IMR-90 (cell line): ENCODE measurements at places on chromosomes 3 and 15. TPM values are rescaled to one million over a fixed set of nuclear protein-coding genes. Genes with fewer than 3 reads are reported as not detected.

DNA sequence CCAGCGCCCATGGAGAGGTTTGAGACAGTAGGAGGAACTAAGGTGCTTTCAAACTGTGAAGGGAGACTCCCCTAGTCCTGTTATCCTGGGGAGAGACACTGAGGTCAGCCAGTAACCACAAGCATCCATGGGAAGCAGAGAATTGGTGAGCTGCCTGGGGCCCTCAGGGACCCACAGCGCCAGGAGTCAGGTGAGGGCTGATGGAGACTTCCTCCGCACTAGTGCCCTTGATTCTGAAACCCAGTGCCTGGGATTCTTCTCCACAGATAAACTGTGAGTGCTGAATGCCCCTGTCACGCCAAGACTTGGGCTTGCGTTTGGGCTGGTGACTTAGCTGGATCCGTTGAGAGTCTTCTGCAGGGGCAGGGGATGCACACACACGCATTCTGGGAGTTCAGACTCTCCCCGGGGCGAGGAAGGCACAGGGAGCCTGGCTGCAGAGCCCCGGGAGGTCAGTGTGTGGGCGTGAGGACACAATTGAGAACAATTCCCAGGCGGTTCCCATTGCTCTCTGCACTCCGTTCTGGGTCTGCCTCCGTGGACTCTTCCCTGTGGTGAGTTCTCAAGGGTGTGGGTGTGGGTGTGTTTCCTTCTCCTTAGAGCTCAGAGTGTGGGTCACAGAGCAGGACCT is 37.9 kb upstream of the SLCO2A1 start:
- no peak for DNase-seq

Gene C15orf40
- polyA plus RNA-seq, result 10.7 and 12.3 TPM in 2 replicates

DNA sequence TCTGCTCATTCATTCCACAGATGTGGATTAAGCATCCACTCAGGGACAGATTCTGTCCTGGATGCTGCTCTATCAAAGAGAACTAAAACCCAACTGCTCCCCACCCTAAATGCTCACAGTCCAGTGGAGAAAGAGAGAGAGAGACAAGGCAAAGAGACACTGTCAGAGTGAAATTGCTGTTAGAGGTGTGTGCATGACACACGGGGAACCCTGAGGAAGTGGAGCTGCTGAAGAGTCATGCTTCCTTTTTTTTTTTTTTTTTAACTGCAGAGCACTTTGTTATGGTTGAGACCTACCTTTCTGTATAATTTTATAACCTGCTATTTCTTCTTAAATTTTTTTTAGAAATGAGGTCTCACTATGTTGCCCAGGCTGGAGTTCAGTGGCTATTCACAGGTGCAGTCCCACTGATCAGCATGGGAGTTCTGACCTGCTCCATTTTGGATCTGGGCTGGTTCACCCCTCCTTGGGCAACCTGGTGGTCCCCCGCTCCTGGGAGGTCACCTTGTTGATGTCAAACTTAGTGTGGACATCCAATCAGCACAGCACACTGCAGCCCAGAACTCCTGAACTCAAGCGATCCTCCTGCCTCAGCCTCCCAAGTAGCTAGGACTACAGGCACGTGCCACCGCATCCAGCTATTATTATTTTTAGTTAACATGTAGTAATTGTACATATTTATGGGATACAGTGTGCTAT is 18.2 kb upstream of the PSTPIP1 start:
- no peak for DNase-seq

DNA sequence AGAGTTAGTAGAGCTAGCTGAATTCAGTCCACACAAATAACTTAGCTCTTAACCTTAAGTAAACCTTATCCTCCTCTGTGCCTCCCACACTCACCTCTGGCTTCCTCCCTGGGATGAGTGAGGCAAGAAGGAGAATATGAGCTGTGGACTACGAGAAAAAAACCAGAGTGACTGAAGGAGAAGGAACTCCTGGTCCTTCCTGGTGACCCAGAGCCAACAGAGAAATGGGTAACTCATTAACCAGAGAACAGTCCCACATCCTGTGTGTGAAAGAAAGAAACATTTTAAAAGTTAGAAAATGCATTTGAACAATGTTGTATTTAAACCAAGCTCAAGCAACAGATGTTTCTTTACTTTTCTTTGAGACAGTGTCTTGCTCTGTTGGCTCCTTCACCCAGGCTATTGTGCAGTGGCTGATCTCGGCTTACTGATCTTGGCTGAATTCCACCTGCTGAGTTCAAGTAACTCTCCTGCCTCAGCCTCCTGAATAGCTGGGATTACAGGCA is 27.5 kb upstream of the FAM81A start:
- no peak for DNase-seq

Gene MORC1
- polyA plus RNA-seq, result not detected in 2 replicates

Gene MYH15
- 0.09 and 0.10 TPM in 2 replicates for polyA plus RNA-seq

- peak; percentile 76 for DNase-seq
These were observed 53.8 kb downstream of the IQSEC1 start for GRCh38 chr3:13019243-13020095.

- DNase-seq, result no peak
These were observed 7.3 kb downstream of the RFT1 start for GRCh38 chr3:53122933-53123305.

- DNase-seq, result no peak
These were observed 8.4 kb downstream of the ACSBG1 start for GRCh38 chr15:78225783-78226541.

Gene SPSB4
- not detected in 2 replicates for polyA plus RNA-seq

DNA sequence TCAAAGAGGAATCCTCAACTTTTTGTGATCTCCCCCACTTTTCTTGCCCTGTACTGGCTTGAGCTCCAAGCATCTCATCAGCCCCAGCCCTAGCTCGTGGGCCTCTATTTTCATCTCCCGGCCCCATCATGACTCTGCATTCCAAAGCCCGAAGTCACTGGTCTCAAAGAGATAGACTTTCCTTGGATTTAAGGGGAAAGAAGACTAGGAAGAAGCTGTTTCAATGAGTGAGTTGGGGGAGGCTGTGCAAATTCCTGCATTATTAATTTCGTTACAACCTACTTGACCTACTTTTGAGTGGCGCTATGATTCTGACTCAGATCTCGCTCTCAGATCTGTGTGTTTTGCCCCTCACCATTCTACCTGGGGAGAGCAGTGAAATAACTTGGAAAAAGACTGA is 266.6 kb upstream of the TBL1XR1 start:
- DNase-seq, result peak; percentile 79

GRCh38 chr3:71912839-71913495 is 128.0 kb upstream of the PROK2 start:
- DNase-seq, result no peak

- DNase-seq, result peak; percentile 28
These were observed 733 bp downstream of the RNF111 start for GRCh38 chr15:58988006-58988785.

Gene TRAIP
- polyA plus RNA-seq, result 9.2 and 10.0 TPM in 2 replicates

Gene TGM4
- 0.03 and 0.10 TPM in 2 replicates for polyA plus RNA-seq

DNA sequence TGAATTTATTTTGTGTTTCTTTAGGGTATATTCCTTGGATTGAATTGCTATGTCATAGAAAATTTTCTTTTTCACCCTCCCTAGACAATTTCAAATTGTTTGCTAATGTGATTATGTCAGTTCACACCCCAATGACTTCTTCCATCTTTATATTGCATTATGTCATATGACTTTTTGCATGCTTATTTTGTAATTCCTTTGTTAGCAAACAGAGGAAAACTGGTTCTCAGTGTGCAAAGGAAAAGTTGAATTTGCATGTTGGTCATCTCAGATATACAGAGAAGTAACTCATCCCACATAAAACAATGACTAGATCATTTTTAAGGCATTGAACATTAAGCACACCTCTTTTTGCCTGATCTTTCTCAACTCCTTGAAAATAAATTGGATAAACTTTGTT is 3.3 kb upstream of the RNF13 start:
- no peak for DNase-seq

Gene NPAP1
- not detected in 2 replicates for polyA plus RNA-seq

DNA sequence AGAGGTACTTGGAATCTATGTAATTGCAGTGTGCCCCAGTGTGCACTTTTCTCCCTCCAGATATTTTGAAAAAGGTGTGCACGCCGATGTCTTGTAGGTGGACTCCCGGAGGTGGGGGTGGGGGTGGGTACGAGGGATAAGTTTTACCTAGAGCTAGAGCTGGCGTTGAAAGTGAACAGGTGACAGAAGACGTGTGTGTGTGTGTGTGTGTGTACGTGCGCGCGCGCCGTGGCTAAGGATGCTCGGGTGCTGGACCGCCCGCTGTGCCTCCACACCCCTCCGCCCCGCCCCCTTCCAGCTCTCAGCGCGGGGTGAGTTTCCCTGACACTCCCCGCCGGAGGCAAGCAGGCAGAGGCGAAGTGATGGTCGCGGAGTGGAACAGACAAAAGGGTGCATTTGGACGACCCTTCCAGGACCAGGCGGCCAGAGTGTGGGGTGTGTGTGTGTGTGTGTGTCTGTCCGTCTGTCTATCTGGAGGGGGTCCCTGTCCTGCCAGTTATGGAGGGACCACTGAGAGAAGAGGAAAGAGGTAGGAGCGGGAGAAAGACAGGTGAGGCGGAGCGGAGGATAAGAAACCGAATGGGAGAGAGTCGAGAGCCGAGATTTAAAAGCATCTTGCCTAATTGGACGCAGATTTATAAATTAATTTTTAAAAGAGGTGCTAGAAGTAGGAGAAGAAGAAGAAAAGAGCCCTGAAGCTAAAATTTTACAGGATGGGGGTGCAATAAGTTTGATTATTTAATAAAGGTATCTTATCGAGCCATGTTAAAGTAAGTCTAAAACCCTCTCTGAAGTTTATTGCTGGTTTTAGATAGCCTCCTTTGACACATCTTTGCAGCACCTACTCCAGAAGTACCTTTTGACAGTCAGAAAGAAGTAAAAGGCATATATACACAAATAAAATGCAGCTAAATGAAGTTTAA is 335.8 kb upstream of the THRB start:
- no peak for DNase-seq

DNA sequence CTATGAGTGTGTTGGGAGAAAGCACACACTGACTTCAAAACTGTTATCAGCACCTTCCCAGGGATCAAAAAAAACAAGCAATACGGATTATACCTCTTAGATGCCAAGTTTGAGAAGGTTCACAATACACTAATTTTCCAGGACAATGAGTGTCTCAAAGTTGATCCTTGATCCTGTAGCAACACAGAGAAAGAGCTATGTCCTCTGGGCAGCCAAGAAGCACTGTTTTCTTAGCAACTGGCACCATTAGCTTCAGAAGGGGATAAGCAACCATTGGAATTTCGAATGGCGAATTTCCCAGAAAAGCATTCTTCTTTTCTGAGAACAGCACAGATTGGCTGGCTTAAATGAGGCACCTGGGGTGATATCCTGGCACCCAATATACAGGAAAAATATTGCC is 270.3 kb upstream of the RORA start:
- no peak for DNase-seq

Gene SKOR1
- 0.03 and 0.06 TPM in 2 replicates for polyA plus RNA-seq

DNA sequence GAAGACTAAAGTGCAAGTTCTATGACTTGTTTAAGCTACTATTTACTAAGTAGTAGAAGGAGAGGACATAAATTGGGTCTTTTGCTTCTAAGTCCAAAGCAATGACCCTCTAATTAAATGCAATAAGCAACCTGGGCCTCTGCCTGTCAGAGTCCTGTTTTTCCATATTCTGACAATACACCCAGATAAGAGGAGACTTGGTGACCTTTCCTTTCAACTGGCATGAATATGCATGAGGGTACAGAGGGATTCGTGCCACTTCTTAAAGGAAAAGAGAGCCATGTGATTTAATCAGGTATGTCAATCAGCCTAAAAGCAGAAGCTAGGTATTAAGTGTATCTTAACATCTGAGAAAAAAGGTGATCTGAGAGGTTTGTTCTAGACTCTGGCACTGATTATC is 50.7 kb upstream of the FGF7 start:
- DNase-seq, result no peak

Gene SIDT1
- polyA plus RNA-seq, result not detected in 2 replicates

DNA sequence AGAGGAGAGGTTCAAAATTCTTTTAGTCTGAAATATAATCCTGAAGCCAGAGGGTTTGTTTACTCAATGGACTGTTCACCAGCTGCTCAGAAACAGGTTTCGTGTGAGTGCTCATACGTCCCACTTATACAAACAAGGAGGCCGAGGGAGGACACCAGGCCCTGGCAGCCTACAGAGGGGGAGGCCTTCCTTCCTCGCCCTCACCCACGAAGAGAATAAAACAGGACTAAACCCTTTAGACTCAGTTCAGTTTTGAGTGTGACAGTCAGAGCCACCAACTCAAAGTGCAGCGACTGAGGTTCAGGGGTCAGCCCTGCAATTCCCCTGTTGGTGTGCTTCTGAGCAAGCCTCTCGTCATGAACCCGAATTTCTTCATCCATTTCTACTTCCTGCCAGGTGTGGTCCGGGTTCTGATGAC is 17.3 kb downstream of the FAM174B start:
- DNase-seq, result peak; percentile 20

DNA sequence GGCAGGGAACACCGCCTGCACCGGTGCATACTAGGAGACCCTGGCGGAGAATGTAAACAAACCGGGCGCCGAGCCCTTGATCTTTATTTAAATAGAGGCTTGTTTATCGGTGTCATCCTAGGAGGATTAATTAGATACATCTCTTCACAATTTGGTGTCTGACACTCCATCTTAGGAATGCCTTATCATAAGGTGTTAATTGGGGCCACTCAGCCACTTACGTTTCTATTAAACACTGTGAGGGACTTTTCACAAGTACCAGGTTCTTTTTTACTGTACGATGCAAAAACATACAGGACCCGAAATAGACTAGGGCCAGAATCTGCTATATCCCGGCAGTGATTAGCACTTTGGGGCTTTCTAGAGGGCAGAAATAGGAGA is 8.0 kb downstream of the EOMES start:
- no peak for DNase-seq

DNA sequence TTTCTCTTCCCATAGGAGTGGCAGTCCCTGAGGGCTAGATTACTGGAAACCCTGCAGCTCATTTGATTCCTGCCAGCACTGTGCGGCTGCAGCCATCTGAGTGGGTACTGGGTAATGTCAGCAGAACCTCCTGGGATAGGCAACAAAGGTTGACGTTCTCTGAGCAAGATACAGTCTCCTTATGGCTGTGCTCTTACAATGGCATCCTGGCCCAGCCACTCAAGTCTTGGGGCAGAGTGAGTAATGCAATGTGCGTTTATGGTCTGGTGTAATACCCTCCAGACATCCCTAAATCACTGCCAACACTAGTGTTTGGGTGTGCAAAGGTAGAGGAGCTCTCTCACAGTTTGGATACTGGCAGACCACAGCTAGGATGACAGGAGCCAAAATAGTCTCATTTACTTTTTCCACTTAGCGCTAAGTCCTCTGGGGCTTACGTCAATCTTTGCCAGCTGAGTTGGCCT is 775.8 kb downstream of the ZNF385D start:
- DNase-seq, result no peak

Gene PCSK6
- not detected in 2 replicates for polyA plus RNA-seq

- DNase-seq, result no peak
These were observed 18.4 kb upstream of the RAD18 start for GRCh38 chr3:8981700-8982099.
